ENCODE measurements at places on chromosomes 11 and 22.

GRCh38 chr11:130415731-130416529 lies 12.5 kb downstream of the ADAMTS8 start:
- no peak for DNase-seq

DNA sequence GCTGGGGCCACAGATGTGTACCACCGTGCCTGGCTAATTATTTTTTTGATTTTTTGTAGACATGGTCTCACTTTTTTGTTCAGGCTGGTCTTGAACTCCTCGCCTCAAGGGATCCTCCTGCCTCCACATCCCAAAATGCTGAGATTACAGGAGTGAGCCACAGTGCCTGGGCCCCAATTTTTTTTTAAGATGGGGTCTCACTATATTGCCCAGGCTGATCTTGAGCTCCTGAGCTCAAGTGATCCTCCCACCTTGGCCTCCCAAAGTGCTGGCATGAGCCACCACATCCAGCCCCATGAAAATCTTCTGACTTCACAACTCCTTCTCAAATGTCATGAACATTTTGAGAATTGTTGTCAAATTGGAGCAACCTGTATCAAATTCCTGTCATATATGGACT lies 2.3 kb upstream of the ANKRD54 start:
- no peak for DNase-seq

- no peak for DNase-seq
Observed at GRCh38 chr11:70124321-70125000, 46.3 kb downstream of the ANO1 start.

GRCh38 chr11:126973051-126973450 lies 27.5 kb downstream of the KIRREL3 start:
- no peak for DNase-seq

GRCh38 chr11:16816358-16817270 lies 78.2 kb downstream of the C11orf58 start:
- DNase-seq: no peak

DNA sequence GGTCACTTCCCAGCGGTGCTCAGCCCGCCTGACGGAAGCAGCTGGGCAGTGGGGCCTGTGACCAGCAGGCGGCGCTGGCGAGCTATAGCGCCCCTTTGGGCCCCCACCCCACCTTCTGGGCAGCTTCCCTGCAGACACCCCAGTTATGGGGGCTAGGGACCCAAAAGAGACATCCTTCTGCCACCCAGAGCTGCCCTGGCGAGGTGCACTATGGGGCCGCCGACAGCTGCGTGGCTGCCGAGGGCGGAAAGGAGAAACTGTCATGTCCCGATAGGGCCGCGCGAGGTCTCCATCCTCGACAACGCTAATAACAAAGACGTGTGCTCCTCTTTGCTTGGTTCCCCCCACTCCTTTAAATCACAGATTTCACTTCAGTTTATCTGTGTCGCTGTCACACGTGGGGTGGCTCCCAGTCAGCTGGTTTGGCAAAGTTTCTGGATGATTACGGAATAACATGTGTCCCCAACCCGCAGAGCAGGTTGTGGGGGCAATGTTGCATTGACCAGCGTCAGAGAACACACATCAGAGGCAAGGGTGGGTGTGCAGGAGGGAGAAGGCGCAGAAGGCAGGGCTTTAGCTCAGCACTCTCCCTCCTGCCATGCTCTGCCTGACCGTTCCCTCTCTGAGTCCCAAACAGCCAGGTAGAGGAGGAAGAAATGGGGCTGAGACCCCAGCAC lies 673 bp upstream of the MYO7A start:
- DNase-seq: no peak

- peak; percentile 8 for DNase-seq
Observed at GRCh38 chr11:116078101-116078591, 573.9 kb upstream of the CADM1 start.

- DNase-seq: no peak
Observed at GRCh38 chr22:43424201-43424600, 12.4 kb downstream of the MPPED1 start.

DNA sequence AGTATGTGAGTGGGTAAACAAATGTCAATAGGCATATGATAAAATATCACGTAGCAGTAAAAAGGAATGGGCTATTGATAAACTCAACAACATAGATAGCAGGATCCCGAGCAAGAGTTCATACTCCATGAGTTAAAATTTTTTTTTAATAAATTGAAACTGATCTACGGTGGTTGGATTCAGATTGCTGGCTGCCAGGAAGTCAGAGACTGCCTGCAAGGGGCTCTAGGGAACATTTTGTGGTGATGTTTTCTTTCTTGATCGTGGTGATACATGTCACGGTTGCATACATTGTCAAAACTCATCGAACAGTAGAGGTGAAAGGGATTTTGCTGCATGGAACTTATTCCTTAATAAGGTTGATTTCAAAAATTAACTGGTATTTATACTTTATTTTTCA lies 62.6 kb upstream of the WNT7B start:
- no peak for DNase-seq

DNA sequence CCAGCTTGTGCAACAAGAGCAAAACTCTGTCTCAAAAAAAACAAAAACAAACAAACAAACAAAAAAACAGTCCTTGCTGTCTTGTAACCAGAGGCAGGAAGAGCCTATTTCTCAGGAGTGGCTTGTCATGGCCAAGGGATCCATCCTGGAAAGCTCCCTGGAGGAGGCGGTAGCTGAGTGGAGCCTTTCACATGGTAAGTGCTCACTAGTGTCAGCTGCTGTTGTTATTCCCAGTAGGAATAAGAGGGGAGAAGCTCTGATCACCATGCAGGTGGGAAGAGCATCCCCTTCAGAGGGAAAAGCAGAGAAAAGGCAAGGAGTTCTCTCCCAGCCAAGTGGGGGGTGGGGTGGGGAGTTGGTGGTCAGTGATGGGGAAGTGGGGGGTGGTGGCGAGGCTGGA lies 54.6 kb upstream of the WNT7B start:
- no peak for DNase-seq
